ENCODE measurements at places on chromosomes 7 and 10.

GRCh38 chr10:113052076-113052830, 102.2 kb downstream of the TCF7L2 start:
- DNase-seq: no peak

DNA sequence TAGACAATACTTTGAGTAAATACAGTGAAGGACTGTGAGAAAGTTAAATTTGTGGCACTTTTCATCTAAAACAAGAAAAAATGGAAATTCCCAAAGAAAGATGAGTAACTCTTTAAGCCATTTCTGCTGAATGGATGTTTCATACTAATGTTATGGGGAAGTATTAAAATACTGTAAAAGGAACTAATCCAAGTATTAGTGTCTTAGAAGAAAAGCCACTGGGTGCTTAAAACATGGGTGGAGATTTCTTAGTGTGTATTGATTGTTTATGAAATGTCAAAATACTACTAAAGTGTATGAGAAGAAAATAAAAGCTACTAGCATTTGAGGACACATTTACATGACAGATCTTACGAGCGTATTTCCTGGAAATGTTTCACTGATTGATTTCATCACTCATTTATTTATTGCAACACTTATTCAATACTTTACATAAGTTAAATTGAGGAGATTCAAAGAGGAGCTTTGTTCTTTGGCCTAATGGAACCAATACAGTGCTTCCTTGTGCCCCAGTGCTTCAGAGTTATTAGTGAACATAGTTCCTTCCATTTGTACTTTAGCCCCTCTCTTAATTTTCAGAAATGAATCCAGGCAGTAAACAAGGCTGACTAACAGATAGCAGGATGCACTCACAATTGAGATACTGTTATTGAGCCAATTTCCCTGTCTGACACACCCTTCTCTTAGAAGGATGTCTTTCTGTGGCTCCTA, 155.5 kb upstream of the AHR start:
- DNase-seq: peak; percentile 3

GRCh38 chr10:44968091-44968490, 8.5 kb downstream of the RASSF4 start:
- DNase-seq: no peak

GRCh38 chr10:75841266-75841665, 409.8 kb downstream of the LRMDA start:
- no peak for DNase-seq

GRCh38 chr10:58486821-58487220, 25.9 kb upstream of the BICC1 start:
- DNase-seq: peak; percentile 68

DNA sequence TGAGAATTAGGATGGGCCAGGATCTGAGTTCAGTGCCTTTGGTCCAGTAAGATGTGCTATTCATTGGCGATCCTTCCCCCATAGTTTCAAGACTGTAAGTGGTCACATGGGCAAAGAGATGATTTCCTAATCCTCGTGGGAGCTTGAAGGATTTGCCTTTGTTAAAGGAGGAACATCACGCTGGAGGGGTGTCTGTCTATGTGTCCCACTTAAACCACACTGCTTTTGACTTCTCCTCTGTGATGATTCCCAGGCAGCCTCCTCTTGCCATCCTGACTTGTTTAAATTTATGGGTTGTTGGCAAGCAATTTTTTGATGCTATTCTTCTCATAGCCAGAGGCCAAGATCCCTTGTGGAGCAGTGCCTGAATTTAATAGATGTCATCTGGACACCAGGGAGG, 154.0 kb downstream of the TCF7L2 start:
- DNase-seq: no peak

GRCh38 chr7:145845345-145845744, 271.3 kb upstream of the CNTNAP2 start:
- DNase-seq: no peak

DNA sequence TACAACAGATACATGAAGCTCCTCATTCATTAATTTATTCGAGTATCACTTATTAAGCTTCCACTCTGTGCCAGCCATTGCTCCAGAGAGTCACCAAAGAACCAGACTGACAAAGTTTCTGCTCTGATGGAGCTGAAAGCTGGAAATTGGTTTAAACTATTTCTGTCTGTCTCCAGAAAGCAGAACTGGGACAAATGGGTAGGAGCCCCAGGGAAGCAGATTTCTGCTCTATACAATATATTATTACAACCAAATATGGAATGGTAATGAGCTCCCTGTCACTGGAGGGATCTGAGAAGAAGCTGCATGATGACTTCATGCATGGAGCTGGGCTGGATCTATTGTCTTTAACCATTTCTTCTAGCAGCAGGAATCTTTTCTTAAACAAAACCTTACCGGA, 165.4 kb upstream of the ADO start:
- no peak for DNase-seq

GRCh38 chr10:34102237-34102673, 712.8 kb downstream of the PARD3 start:
- DNase-seq: peak; percentile 41

- DNase-seq: no peak
Observed at GRCh38 chr10:107164992-107165391, 486 bp upstream of the SORCS1 start.

- DNase-seq: no peak
Observed at GRCh38 chr7:101555269-101555920, 73.7 kb downstream of the MYL10 start.

- DNase-seq: no peak
Observed at GRCh38 chr10:86345859-86346798, 20.5 kb downstream of the GRID1 start.

GRCh38 chr7:54111814-54112511, 430.2 kb upstream of the VSTM2A start:
- DNase-seq: no peak

GRCh38 chr10:29698773-29699490, 64.2 kb upstream of the SVIL start:
- no peak for DNase-seq

DNA sequence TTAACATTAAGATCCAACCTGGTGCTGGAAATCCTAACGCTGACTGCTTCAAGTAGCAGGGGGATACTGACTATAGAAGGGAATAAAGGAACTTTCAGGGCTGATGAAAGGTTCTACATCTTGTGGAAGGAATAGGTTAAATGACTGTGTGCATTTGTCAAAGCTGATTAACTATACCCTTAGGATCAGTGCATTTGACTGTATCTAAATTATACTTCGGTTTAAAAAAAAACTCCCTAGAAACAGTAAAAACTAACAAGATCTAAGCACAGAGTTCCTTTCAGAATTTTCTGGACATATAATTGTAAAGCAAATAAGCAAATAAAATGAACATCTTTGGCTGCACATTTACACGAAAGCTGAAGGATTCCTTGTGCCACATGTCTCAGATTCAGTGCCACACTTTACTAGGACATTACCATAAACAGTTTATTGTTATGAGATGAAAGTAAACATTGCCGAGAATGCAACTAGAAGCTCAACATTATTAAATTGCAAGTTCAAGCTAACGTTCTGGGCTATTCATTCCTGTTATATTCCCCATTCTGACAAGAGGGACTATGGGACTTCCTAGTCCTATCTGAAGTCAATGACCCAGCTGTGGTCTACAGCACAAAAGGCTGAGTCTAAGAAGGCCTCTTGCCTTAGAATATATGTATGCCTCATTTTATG, 20.7 kb downstream of the ANK3 start:
- no peak for DNase-seq

- no peak for DNase-seq
Observed at GRCh38 chr10:105974803-105975456, 1189.6 kb downstream of the SORCS1 start.

DNA sequence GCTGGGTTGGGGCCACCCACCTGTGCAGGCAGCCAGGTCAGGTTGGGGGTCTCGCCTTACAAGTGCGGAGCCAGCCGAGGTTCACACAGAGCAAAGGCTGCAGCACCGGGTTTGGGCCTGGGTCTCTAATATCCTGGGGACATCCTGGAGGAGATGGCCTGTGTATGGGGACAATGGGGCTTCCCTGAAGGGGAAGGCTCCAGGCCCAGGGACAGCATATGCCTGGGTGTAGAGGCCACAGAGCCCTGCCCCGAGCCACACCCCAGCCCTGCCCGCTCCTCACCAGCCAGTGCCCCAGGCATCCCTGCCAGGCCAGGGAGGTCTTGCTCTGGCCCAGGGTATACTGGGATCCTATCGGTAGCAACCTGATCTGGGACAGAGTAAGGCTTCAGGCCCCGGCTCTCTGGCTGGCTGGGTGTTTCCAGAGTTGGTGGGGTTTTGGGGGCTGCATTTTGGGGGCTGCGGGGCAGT, 9.1 kb downstream of the TTYH3 start:
- DNase-seq: no peak

DNA sequence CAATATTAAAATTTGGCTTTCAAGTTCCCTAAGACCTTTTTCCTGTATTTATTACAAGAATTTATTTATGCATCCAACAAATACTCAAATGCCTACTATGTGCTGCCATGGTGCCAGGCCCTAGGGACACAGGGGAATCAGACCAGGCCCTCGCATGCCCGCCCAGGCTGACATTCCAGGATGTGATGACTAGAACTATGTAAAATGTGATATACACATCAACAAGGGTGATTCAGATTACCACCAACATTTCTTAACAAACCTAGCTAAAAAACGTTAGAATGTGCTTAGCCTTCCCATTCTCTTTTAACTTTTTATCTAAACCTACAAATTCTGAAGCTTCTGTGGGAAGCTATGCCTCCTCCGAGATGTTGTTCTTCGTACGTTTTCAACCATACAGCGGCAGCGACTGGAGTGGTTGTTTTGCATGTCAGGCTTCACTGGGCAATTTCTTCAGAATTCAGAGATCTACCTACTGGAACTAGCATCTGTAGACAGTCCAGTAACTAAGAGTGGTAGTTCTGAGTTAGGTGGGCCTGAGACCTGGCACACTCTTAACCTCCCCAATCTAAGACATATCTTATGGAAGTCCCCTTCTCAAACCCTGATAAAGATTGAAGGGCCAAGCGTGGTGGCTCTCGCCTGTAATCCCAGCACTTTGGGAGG, 22.1 kb downstream of the GNA12 start:
- peak; percentile 92 for DNase-seq

DNA sequence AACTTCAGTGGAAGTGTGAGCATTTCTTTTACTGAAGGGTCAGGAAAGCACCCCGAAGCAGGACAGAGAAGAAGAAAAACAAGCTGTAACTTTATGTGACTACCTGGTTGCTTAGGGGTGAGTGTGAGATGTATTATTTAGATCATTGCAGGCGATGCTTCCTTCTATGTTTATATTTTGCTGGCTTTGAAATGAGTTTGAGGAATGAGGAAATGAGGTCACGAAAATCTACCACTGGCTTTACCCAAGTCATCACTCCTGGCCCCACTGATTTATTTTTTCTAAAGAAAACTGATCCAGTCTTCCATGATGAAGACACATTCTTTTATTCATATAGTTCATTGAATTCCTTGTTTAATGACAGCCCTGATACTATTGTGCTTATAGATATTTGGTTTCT, 716.6 kb upstream of the FZD8 start:
- no peak for DNase-seq

- peak; percentile 11 for DNase-seq
Observed at GRCh38 chr10:8473205-8473604, 418.7 kb downstream of the GATA3 start.

DNA sequence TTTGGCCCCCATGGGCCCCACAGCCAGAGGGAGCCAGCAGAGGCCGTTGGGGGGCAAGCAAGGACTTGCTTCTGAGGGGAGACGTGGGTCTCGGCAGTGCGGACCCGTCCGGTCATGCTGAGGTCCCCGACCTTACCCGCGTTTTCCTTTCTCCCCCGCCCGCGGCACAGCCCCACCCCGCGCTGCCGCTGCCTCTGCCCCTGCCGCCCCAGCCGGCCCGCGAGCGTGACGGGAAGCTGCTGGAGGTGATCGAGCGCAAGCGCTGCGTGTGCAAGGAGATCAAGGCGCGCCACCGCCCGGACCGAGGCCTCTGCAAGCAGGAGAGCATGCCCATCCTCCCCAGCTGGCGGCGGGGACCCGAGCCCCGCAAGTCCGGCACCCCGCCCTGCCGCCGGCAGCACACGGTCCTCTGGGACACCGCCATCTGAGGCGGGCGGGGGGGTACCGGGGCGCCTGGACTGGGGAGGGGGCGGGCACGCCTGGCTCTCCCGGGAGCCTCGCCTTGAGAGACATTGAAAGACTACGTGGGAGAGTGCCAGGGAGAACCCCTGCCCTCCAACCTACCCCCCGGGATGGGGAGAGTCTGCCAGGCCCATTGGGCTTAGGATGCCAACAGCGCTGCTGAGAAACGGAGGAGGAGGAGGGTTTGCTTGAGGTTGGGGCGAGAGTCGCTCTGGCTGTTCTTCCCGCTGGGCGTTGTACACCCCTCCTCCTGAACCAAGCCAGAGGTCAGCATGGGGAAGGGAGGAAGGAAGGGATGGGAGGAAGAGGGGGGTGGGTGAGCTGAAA, 9.9 kb downstream of the NYAP1 start:
- DNase-seq: no peak

GRCh38 chr10:48456361-48456804, 148.5 kb downstream of the ARHGAP22 start:
- DNase-seq: no peak

DNA sequence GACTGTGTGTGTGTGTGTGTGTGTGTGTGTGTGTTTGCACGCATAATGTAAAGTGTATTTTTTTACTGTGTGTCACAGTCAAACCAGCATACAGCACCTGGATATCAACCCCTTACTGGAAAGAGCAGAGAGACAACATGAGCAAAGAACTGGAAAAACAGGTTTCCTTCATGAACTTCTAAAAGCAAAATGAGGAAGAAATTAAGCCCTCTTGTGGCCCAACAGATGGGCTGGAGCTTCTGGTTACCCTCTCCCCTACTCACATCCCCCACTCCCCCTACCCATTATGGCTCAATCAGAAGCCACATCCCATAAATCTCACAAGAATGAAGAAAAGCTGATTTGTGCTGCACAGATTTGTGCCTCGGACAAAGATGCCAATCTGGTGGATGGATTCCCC, 36.2 kb downstream of the PDE1C start:
- DNase-seq: no peak

- DNase-seq: peak; percentile 14
Observed at GRCh38 chr7:105429746-105430612, 41.3 kb upstream of the SRPK2 start.

DNA sequence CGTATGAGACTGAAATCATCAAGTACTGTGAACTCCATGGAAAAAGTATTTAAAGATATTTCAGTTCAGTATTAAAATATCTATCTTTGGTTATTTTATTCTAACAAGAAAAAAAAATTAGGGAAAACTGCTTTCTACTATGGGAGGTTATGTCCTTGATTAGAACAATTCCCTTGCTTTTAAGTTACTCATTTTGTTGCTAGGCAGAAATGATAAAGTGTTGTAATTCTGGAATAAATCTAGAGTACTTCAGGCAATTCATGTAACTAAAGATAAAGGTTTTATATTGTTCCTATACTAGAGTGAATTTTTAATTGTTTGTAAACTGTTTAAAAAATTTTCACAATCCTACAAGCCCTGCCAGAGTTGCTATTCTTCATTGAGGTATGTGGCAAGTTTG, 92.0 kb downstream of the BBS9 start:
- no peak for DNase-seq

DNA sequence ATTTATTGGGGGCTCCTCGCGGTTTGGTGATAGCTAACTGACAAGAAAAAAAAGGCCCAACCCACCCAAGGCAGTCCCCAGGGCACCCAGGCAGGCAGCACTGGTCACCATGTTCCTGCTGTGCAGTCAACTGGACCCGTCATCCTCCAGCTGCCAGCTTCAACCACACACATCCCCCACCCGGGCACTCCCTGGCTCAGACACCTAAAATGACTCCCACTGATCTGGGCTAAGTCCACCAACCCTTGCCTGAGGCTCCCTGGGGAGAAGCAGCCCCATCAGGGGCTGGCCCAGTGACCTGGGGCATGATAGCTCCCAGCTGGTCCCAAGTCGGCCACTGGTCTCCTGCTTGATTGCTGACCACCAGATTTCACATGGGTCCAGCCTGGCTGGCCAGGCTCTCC, 161.8 kb downstream of the NRF1 start:
- DNase-seq: no peak

- no peak for DNase-seq
Observed at GRCh38 chr7:35576031-35576573, 118.8 kb downstream of the HERPUD2 start.

All from astrocyte (in vitro differentiated cells and primary cell).